ENCODE measurements at places on chromosomes 3 and 15.

DNA sequence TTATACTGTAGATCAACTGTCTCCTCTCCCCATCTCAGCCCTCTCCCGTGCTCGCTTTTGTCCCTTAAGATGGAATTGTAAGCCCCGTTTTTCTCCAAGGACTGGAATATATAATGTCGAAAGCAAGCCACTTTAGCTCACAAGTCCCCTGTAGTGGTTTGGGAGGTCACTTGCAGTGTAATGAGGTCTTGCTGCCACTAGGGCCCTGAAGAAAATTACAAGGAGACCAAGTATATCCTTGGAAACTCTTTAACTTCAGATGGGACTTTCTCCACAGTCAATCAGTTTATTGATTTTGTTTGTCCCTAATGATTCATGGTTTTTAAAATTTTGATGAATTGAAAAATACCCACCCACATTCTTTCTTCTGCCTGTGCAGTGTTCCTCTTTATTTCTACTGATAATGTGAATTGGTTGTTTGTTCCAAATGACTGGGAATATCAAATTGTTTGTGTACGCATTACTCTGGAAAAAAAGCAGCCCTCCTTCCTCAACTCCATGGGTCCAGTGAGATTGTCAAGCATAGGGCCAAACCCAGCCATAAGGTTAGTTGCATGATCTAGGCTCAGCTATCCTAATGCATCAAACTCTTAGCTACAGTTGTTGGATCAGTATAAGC is 294.8 kb downstream of the MCTP2 start:
- DNase-seq, result no peak

GRCh38 chr3:189394599-189395121 is 222.9 kb downstream of the TPRG1 start:
- DNase-seq, result no peak

DNA sequence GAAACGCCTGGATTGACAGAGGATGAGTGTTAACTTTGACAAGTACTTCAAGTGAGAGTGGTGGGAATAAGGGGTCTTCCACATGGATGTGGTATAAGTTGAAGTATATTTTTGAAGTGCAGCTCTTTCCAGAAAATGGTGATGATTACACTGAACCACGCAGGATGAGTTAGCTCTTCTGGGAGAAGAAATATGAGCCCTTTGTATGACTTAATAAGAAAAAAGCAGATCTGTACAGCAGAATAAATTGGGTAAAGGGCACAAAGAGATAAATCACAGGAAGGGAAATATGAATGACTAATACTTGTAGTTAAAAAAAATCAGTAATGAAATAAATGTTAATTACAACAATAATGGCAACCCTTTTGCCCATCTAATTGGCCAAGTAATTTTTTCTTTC is 1.3 kb downstream of the CCR3 start:
- DNase-seq, result no peak

DNA sequence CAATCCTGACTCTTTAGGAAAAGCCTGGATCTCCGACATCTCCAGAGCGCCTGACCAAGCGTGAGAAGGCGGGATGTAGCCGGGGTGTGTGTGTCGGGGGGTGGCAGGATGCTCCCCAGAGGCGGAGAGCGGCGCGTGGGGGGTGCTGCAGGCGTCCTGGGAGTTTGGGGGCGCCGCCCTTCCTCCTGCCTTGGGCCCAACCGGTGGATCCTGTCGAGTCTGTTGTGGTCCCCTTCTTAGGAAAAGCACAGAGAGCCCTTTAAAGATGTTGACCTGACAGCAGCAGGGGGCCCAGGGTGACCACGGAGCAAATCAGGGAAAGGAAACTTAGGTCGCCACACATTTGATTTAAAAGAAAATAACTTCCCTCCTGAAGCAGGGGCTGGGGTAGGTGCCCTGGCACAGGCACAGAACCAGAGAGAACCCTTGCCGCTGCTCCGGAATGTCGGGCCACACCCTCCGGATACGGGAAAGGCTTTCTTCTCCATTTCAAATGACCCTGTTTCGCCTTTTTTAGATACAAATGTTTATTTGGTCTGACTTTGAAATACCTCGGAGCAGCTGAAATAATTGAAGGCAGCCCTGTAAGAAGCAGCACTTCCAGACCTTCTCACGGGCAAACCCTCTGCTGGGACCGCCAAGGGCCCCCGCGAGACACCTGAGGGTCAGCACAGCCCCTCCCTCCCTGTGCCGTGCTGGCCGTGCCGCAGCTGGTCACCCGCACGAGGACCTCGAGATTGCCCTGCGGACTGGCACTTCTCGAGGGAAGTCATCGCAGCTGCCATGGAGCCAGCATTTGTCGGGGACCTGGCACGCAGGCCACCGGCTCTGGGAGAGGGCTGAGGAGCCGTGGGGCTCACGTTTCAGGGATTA is 102.9 kb upstream of the KLF13 start:
- no peak for DNase-seq

GRCh38 chr3:52243791-52244628 is 1.5 kb upstream of the PPM1M start:
- no peak for DNase-seq

- DNase-seq, result no peak
Observed at GRCh38 chr3:13665582-13666226, 116.8 kb downstream of the FBLN2 start.

All from SHP77 treated with DMSO at 0.1 percent for 48 hours (cell line).